ENCODE measurements at places on chromosomes 12 and 14. TPM values are rescaled to one million over a fixed set of nuclear protein-coding genes. Genes with fewer than 3 reads are reported as not detected.

The MUCL1 gene
- total RNA-seq = not detected

The ETNK1 gene
- 53.3 TPM for total RNA-seq

The NUP107 gene
- 83.6 TPM for total RNA-seq

The CLEC1B gene
- not detected for total RNA-seq

The SCNN1A gene
- total RNA-seq = 449 TPM

The KLRG1 gene
- total RNA-seq = 1.1 TPM

The OR4E2 gene
- total RNA-seq = not detected

The KCNA5 gene
- total RNA-seq = 0.40 TPM

The KRT77 gene
- not detected for total RNA-seq

The DDX11 gene
- 9.6 TPM for total RNA-seq

The FAM90A1 gene
- total RNA-seq = not detected

The HAL gene
- total RNA-seq = 1.9 TPM

The SLC41A2 gene
- 75.1 TPM for total RNA-seq

Data from thyroid gland (tissue), 4 donors.